ENCODE measurements at places on chromosomes 6 and 20. TPM values are rescaled to one million over a fixed set of nuclear protein-coding genes. Genes with fewer than 3 reads are reported as not detected.

DNA sequence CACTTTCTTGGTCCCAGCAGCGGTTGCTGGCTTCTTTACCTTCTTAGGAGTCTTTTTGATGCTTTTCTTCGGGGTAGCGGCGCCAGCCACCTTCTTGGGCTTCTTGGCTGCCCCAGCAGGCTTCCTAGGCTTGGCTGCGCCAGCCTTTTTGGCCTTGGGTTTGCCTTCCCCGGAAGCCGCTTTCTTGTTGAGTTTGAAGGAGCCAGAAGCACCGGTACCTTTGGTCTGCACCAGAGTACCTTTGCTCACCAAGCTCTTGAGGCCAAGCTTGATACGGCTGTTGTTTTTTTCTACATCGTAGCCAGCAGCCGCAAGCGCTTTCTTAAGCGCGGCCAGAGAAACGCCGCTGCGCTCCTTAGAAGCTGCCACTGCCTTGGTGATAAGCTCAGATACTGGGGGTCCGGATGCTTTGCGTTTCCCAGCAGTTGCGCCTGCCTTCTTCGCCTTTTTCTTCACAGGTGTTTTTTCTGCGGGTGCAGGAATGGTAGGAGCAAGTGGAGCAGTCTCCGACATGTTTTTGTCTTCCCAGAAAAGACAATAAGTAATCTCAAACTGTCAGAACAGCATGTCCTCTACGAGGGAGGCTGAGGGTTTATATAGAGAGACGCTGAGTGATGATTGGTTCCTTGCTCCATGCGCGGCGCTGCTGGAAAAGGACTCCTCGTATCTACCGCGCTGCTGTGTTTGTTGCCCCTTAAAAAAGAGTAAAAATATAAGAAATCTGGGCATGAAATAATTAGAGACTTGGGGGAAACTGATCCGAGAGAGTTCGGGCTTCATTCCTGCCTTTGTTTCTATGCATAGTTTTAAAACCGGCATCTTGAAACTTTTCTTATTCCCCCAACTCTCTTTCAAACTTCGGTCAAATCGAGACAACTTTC, 130.3 kb upstream of the BTN3A2 start:
- no peak for DNase-seq

The NOTCH4 gene
- 113 TPM for total RNA-seq

DNA sequence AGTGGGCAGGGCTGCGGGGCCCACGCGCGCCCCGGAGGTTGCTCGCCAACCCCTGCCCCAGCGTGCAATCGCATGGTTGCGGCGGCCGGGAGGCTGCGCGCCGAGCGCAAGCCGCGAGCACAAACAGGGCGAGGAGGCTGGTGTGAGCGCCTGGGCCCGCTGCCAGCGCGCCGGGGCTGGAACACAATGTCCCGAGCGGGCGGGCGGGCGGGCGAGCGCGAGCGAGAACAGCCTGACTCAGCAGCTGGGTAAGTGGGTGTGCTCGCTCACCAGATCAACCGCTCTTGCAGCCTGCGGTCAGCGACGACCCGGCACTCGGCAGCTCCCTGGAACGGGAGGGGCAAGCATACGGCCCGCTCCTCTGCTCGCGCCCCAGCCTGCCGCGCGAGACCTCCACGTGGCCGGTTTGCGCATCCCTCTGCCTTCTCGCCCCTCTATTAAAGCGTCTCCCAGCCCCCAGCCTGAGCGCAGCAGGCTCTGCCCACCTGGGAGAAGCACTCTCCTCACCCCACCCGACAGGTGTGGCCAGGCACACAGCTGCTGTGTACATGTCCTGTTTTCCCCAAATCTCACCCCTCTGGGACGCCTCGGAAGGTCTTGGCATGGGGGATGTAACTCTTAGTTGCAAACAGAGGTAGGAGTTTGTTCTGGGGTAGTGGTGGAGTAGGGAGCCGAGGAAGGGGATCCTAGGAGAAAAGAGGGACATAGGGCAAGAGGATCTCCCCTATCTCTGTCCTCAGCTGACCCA, 8.7 kb upstream of the ARMC12 start:
- DNase-seq, result peak; percentile 98

DNA sequence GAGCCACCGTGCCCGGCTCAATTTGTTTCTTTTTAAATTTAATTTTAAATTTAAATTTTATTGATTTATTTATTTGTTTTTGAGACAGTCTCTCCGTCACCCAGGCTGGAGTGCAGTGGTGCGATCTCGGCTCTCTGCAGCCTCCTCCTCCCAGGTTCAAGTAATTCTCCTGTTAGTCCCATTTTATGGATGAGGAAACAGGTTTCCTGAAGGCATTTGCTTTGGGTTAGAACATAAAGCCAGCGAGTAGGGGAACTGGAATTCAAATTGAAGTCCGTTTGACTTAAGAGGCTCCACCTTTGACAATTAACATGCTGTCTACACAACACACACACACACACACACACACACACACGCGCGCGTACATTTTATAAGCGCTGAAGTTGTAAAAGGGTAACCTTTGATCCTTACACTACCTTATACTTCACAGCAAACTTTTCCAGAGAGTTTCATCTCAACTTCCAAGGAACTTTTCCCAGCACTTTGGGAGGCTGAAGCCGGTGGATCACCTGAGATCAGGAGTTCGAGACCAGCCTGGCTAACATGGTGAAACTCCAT, 232.0 kb downstream of the BCAS1 start:
- DNase-seq, result no peak

DNA sequence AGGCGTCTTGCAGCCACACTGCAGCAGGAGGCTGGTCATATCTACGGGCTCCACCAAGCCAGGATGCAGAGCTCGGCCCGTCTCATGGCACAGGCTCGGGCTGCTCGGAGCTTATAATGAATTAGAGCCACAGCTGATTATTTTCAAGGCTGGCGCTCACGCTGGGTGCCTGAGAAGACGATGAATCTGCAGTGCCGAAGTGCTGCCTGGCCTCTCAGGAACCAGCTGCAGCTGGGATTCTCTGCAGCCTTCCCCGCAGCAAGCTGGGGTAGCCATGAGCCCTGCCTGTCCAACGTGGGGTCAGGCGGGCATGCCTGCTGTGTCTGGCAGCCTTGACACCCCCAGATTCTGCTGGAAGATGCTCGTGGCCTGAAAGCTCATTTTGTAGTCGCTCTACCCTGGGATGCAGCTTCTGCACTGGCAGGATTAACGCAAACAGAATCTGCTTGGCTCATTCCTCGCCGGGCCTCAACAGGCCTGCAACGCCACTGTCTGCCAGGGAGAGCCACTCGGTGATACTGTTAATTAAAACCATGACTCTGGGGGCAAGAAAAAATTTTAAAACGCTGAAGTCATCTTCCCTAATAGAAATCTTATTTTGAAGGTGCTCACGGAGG, 104.3 kb downstream of the CDH26 start:
- DNase-seq, result no peak

The PROKR2 gene
- total RNA-seq, result not detected

The IL17F gene
- not detected for total RNA-seq

The MAVS gene
- total RNA-seq, result 43.5 TPM

DNA sequence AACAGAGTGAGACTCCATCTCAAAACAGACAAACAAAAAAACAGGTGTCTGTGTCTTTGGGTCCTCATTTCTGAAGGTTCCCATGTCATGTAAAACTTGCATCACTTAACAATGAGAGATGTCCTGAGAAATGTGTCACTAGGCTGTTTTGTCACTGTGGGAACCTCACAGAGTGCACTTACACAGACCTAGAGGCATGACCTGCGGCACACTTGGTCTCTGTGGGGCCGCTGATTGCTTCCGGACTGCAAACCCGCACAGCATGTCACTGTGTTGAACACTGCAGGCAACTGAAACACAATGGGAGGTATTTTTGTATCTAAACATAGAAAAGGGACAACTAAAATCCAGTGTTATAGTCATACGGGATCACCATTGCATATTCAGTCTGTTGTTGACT, 42.3 kb upstream of the TMEM181 start:
- peak; percentile 53 for DNase-seq

The SLC25A27 gene
- 12.9 TPM for total RNA-seq

GRCh38 chr6:129567374-129567773, 142.6 kb downstream of the ARHGAP18 start:
- no peak for DNase-seq

- DNase-seq, result no peak
These were observed 13.7 kb downstream of the SLC22A23 start for GRCh38 chr6:3443221-3443515.

GRCh38 chr6:31473244-31473643, 24.7 kb upstream of the MICB start:
- no peak for DNase-seq

DNA sequence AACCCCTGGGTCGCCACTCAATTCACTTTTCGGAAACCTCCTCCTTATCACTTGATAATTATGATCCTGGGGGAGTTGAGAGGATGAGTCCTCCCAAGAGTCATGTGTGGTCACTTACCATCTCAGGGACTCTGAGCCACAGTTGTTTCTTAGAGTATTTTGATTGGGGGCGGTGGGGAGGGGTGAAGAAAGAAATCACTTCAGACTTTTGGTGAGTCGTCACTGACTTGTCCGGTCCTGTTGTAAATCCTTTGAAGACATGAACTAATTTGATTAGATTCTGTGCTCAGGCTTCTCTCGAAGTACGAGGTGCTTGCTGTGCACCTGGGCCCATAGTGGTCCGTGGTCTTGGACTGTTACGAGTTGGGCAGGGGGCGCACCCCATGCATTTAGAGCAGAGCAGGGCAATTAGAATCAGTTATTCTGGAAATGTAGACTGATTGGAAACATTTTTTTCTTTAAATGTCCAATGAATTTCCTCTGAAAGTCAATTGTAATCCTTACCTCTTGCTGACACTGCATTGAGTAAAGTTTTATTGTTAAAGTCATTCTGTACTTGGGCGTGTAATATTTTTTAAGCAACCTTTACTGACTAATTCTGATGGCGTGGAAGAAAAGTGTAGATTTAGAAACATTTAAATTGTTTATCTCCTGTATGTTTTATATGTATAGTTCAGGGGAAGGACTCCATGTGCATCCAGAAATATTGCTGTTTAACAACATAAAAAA, 173.4 kb downstream of the SLC16A10 start:
- no peak for DNase-seq

DNA sequence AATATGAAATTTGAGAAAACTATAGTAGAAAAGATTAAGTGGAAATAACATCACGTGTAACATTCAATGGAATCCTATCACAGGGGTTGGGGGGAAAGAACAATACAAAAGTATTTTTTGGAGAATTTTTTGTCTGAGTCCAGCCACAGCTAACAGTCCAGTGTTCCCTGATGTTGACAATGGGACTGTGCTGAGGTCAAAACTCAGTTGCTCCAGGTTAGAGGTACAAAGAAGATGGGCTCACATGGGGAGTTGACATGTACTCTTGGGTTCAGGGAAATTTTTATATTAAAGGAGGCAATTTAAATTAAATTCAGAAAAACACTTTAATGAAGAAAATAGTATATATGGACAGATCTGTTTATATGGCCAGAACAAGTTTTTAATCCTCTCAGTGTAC, 995 bp downstream of the MYCT1 start:
- DNase-seq, result no peak

DNA sequence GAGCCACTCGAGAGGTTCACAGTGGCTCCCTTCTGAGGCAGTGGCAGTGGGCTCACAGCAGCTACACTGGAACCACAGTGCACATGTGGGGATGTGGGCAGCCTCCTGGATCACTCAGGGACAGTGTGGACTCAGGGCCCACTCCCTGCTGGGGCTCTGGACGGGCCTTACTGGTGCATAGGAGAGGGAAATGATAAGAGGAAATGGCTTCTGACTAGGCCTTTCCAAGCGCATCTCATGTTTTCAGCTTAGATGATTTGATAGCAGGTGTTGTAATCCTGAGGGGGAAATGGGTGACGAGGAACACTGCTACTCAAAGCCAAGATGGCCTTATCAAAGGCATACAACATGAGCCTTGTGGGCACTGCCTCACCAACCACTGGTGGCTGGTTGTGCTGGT, 44.0 kb downstream of the PANK2 start:
- DNase-seq, result no peak

DNA sequence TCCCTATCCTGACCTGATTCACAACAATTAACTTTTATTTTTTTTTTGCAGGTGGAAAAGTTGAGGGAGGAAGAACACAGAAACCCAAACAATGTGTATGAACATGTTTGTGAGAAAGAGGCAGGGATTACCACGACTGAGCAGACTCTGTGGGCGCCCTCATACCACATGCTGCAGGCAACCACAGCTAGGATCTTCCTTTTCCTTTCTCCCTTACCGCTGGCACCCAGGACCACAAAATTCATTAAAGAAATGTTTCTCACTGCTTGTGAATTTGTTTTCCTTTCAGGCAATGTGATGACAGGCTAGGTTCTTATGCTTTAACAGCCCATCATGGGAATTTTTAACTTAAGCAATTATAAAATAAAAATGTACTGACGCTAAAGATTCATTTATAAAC, 287.1 kb downstream of the GMDS start:
- DNase-seq, result no peak

DNA sequence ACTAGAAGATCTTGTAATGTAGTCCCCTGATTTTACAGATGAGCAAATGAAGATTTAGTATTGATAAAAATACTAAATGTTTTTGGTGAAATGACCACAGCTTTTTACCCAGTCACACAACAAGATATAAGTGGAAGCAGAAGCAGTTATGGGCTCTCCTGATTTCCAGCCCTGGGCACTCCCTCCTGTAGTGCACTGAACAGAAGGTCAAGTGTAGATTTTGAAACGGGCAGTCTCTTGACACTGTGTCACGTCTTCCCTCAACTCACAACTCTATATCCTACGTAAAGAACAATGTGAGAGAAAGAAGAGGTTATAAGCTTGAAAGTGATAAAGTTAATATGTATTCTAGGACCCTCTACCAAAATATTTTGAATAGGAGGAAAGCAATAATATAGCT, 23.3 kb downstream of the TMEM200A start:
- DNase-seq, result no peak

DNA sequence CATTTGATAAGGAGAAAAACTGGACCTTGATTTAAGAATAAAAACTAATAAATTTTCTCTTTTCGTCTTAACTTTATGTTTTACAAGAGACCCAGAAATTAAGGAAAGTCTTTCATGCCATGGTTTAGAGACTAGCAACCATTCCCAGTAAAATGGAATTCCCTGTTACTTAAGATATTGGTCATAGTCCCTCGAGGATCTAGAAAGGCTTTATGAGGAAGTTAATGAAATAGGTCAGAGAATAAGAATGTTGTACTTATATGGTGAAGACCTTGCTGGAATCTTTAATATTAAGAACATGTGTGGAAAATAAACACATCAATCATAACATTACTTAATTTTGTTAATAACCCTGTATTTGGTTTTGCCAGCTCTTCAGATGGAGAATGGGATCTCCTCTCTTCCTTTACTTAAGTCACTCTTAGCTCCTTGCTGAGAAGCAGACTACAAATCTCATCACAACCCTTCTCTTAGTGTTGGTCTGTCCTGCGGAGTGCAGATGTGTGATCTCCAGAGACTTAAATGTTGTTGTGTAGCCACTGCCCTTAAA, 382.9 kb downstream of the QKI start:
- no peak for DNase-seq

The OR2B6 gene
- not detected for total RNA-seq

DNA sequence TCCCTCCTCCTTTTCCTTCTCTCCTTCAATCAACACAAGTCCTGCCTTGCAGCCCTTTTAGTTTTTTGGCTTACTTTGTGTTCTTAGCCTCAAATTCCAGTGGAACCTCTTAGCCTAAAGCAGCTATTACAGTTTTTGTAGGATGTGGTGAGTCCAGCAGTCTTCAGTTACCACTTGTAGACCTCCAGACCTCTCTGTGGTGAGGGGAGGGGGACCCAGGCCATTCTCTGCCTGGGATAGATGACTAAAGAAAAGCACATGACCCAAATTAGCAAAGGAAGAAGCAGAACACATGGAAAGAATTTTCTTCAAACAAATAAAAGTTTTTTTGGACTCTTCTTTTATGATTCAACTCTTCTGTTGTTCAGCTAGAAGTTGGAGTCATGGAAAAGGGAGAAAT, 246.5 kb downstream of the HAO1 start:
- no peak for DNase-seq

- DNase-seq, result no peak
These were observed 46.6 kb upstream of the TMEM30A start for GRCh38 chr6:75331151-75331550.

Data from mesenteric fat pad (tissue), 1 donor.